ENCODE measurements at places on chromosomes 11 and 22.

DNA sequence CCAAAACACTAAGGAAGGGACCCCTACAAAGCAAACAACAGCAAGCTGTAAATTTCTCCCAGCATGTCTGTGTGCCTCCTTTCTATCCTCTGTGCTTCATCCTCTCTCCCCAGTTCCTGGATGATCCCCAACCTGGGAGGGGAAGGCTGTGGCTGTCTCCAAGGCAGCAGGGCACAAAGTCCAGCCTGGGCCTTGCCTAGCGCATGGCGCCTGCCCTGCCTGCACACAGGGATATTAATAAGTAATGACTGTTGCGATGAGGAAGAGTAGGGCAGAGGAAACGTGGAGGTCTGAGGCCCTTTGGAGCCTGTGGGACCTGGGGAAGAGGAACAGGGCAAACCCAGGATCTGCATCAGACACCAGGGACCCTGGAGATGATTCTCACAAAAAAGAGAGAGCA lies 2.0 kb downstream of the USH1C start:
- DNase-seq, result no peak

DNA sequence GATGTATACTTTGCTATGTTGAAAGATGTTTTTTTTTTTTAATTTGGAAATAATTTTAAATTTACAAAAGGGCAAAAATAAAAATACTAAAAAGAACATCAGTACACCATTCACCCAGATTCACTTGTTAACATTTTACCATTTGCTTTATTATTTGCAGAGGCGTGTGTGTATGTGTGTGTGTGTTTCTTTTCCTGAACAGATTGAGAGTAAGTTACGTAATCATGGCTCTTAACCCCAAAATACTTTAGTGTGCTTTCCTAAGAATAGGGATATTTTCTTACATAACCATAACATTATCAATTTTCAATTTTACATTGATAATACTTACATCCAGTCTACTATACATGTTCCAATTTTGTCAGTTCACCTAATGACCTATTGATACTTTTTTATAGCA lies 91.5 kb upstream of the HORMAD2 start:
- DNase-seq, result no peak

- no peak for DNase-seq
These were observed 359.0 kb downstream of the LARGE1 start for GRCh38 chr22:33561149-33561807.

DNA sequence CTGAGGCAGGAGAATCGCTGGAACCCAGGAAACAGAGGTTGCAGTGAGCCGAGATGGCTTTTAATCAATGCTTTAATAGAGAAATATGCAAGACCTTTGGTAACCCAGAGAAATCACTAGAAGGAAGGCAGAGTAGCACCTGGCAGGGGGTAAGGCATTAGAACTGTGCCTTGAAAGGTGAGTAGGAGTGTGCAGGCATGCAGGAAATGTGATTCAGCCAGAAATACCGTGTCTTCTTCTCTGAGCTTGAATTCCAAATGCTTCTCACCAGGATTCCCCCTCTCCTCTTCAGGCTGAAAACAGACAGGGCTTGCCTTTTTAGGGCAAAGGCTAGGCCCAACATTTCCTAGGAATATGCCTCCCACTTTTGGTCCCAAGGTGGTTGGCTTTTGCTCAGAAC lies 51.0 kb downstream of the OR4D9 start:
- no peak for DNase-seq

DNA sequence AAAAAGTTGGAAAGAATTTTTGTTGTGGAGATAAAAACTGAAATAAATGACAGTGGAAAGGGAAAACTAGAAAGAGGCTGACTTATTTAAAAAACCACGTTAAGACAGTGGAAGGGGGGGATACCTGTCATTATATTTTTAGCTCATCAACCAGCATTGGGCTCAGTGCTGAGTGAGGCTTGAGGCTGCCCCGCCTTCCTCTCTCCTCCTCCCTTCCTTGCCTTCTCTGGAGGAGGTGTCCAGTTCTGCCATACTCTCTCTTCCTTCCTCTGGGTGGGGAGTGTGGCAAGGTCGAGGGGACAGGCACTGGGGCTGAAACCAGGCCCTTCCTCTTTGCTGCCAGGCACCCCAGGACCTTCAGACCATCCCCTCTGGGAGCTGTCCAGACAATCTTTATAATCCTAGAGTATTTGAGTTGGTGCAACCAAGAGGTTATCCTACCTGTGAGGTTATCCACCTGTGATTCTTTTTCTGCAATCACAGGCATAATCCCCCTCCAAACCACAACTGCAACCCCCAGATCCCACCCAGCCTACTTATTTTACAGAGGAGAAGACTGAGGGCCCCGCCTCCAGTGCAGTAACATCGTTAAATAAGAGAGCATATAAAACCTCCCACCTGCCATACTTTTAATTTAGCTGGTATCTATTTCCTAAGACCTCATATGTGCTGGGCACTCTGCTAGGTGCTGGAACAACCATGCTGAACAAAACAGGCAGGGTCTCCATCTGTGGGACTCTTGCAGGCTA lies 578.5 kb downstream of the BUD13 start:
- no peak for DNase-seq

Measured in HTR-8/SVneo (cell line).